Inflammatory macrophage treated with lipopolysaccharide for 1 hour (primary cell): ENCODE measurements at places on chromosomes 7 and 10.

DNA sequence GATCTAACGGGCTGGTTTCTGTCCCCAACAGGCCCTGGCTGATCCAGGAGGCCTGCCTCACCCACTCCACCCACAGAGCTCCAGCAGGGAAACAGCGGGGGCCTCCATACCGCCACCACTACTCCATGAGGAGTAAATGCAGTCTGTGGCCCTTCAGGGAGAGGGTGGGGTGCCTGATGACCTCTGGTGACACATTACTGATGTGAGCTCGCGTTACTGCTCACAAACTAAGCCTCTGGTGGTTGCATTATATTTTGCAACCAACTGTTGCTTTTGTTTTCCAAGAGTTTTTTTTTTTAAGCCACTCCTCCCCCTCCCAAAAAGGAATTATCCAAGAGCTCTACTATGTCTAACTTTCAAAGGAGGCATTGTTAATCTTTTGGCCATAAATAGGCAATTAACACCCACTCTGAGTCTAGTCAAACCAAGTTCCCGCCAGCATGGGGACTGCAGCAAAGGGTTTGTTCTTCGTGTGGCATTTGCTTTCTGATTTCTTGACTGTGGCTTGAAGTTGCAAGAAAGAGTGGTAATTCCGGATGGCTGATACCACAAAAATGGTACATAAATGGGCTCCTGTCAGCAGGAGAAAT, 72.6 kb downstream of the FAM53B start:
- peak; percentile 67 for DNase-seq

DNA sequence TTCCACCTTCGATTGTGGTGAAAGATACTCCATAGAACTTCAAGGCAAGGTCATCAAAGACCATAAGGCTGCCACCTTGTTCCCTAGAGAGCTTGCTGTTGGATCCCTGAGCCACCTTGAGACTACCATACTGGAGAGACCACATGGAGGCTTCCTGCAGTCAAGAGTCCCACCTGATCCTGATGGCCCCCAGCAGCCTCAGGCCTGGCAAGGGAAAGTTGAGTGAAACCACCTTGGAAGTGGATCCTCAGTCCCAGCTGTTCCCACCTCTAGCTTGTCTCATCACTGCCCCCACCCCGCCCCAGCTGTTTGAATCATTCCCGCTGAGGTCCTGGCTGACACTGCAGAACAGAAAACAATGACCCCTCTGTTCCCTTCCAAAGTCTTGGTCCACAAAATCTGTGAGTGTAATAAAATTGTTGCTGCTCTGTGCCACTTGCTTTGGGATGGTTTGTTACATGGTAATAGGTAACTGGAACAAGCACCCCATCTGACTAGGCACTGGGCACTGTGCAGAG, 32.0 kb downstream of the PRLHR start:
- DNase-seq = no peak

DNA sequence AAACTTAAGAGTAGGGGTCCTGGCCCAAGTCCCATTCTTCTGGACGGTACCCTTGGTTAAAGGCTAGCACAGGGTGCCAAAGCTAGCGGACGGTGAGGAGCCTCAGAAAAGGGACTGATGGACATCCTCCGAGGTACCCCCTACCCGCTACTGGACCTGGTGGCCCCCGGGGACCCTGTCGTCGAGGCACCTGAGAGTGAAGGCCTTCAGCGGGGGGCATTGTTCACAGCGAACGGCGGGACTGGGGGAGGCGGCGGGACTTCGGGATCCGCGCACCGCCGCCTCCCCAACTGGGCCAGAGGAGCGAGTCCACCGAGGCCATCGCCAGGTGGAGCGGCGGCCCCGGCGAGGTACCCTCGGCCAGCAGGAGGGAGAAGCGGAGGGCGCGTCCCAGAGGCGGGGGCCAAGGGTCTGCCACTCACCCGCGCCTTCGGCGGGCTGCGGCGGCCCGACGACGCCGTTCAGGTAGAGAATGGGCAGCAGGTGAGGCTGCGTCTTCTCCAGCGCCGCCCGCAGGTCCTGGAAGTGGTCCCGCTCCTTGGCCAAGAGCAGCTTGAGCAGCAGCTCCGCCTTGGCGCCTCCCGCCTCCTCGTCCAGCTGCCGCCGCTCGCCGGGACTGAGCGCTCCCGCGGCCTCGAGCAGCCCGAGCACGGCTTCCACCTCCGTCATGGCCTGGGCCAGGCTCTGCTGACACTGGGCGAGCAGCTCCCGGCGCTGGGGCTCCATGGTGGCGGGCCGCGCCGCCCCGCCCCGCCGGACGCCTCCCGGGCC, 575 bp downstream of the DLG5 start:
- no peak for DNase-seq

DNA sequence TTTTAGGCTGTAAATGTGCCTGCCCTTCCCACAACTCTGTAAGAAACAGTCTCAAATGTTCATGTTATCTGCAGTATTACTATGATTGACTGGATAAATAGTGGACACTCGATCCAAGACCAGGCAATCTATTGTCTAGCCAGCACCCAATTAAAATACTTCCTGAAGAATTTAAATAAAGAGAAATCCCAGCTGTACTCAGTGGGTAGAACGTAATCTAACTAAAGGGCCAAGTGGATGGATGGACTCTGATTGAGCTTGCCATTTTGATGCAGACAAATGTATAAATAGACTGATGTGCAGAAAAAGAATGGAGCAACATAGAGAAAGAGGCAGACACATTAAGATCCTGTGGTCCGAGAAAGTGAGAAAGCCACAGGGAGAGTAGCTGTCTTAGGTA, 158.0 kb downstream of the IPMK start:
- DNase-seq = no peak

DNA sequence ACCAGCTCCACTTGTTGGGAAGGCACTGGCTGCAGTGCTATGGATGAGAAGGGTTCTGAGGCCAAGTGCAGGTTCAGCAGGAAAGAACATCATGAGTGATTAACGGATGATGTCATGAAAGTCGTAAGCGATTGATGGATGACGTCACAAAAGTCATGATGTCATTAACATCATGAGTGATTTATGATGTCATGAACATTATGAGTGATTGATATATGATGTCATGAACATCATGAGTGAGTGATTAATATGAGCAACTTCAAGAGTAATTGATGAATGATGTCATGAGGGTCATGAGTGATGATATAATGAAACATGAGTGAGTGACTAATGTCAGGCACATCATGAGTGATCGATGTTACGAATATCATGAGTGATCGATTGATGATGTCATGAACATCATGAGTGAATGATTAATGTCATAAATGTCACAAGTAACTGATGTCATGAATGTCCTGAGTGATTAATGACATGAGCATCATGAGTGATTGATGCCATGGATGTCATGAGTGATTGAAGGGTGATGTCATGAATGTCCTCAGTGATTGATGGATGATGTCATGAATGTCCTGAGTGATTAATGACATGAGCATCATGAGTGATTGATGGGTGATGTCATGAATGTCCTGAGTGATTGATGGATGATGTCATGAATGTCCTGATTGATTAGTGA, 185.6 kb downstream of the PAXIP1 start:
- no peak for DNase-seq

DNA sequence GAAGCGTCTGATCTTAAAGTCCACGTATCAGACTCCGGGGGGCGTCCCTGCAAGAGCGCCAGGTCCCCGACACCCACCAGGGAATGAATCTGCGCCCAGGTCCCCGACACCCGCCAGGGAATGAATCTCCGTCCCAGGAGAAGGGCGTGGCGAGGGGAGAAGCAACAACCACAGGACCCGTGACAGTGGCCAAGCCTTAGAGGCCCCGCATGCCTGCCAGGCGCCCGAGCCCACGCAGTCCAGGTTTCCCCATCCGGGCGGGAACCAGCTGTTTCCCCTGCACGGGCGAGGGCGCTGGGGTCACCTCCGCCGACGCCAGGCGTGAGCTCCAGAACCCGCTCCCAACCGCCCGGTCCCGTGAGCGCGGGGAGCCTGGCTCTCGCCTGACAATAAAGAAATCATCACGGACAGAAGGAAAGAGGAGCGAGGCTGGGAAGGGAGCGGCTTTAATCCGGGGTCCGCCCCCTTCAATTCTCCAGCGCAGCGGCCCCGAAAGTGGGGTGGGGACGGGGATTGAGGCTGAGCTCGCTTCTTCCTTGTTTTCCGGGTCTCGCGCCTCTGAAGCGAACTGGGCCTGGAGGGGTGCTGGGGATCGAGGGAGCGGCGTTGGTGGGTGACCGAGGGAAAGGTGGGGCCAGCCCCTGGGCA, 29.0 kb upstream of the BMS1 start:
- peak; percentile 17 for DNase-seq

- DNase-seq = no peak
These were observed 1.8 kb downstream of the STARD3NL start for GRCh38 chr7:38179776-38180226.

DNA sequence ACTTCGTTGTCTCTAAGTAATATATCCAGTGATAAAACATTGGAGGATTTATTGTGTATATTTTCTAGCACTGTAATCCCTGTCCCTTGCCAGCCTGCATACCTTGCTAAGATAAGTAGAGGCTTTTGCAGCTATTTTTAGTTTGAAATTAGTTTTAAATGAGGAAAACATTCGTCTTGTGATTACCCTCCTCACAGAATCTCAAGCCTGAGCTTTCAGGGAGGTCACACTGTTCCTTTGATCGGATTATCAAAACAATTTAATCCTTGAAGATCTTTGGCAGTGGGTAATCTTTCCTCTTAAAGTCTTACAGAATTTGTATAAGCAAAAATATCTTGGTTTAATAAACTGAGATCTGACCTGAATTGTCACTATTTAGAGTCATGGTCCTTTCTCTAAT, 897.0 kb upstream of the CELF2 start:
- DNase-seq = no peak

- no peak for DNase-seq
These were observed 457.4 kb upstream of the TPK1 start for GRCh38 chr7:145293228-145293701.

DNA sequence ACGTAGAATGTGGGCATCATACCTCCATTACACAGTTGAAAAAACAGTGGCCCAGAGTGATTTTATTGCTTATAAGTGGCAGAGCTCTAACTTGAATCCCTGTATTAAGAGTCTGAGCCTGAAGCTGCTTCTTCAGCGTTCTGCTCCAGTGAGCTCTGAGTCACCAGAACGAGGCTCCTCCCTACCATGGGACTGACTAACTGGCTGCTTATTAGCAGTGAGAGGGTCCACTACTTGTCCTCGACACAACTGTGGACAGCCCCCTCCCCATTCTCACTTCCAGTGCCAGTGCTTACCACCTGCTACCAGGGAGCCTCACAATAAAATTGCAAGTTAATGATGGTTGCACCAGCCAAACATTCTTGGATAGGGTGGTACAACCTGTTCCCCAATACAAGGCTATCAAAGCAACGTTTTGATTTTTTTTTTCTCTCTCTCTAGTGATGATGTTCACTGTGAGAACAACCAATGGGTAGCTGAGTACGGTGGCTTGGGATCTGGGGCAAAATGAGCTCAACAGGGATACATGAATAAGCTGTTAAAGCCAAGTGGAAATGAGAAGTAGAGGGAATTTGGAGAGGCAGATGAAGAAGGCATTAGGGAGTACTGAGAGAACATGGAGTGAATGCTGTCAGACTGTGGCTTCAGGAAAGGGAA, 2.7 kb upstream of the NRG3 start:
- no peak for DNase-seq

DNA sequence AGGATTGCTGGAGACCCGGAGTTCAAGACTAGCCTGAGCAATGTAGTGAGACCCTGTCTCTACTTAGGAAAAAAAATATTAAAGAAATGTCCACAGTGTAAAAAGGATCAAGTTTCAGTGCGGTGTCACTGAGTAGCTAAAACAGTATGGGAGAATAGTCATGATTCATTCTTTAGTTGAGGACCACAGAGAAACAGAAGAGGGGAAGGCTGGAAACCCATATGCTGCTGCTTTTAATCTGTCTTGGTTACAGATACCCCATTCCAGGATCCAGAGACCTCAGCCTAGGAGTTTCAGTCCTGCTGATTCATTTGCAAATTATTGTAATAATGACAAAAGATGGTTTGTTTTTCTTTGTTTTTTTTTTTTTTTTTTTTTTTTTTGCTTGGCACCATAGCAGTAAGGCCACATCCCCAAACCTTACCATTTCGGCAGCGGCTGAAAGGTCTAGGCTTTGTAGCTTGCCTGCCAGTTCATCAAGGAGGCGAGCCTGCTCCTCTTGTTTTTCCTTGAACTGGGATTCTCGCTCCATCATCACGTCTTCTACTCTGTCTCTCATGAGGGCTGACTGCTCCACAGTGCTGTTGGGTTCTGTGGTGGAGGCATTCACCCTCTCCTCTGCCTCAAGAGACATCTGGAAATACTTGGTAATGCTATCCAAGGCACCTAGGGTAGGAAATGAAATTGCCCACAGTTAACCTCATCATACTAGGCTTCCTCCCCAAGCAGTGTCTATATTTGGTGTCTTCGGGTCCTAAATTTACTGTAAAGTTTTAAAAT, 44.2 kb downstream of the DLD start:
- DNase-seq = no peak

DNA sequence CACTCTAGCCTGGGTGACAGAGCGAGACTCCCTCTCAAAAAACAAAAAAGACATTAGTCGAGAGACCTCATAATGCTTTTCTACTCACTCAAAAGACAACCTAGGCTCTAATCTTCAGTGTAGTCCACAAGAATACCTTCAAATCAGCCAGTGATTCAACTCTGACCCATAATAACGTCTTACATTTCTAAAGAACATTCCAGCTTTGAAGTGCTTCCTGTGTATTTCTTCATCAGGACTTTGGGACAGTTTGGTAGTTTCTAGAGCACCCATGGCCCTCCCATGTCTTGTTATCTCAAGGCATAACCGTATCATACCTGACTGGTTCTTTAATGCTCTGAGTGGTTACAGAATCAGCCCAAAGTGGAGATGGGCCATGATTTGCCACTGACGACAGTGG, 221.3 kb downstream of the SKIDA1 start:
- no peak for DNase-seq

DNA sequence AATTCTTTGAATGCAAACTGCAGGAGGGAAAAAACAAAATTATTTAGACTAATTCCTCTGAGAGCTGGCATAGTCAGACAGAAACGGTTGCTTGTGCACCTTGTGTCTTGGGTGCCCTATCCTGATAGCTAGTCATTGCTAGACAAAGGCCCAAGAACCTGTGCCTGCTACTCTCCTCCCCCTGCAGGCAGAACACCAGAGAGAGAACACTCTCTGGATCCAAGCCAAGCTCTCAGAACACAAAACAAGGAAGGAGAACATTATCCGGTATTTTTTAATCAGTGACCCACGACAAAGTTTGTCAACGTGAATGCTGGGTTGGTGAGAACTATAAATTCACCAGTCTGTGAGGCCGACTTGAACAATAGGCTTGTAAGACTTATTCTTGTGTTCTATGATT, 18.8 kb upstream of the PPP1R9A start:
- DNase-seq = no peak

GRCh38 chr10:111837086-111837485, 346.5 kb downstream of the GPAM start:
- DNase-seq = no peak

- DNase-seq = no peak
These were observed 47.4 kb upstream of the CAMK2B start for GRCh38 chr7:44372560-44373417.
